ENCODE measurements at places on chromosomes 7 and 10.

DNA sequence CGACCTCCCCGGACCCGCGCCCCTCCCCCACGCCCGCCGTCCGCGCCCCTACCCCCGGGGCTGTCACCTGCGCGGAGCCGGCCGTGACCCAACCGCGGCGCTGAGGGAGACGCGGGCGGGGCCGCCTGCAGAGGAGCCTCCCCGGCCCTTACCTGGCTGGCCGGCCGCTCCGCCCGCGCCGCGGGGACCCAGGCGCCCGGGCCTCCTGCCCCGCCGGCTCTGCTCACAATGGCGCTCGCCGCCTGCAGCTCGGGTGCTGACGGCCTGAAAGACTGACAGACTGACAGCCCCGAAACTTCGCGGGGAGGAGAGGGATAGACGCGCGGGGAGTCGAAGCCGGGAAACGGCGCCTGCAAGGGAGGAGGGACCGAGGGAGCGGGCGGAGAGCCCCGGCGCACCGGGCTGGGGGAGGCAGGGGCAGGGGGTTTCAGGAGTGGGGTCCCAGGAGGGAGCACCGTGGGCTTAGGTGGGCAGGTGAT lies 393 bp downstream of the ZNF467 start:
- DNase-seq = peak; percentile 85

DNA sequence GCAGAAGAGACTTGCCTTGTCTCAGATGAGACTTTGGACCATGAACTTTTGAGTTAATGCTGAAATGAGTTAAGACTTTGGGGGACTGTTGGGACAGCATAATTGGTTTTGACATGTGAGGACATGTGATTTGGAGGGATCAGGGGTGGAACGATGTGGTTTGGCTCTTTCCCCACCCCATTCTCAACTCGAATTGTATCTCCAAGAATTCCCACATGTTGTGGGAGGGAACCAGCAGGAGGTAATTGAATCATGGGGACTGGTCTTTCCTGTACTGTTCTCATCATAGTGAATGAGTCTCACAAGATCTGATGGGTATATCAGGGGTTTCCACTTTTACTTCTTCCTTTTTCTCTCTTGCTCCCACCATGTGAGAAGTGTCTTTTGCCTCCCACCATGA lies 229.7 kb upstream of the KCND2 start:
- DNase-seq = no peak

- no peak for DNase-seq
Observed at GRCh38 chr7:37445790-37446189, 2.9 kb downstream of the ELMO1 start.

- peak; percentile 68 for DNase-seq
Observed at GRCh38 chr7:117273814-117274225, 49.0 kb downstream of the WNT2 start.

- DNase-seq = no peak
Observed at GRCh38 chr10:9833942-9834341, 1183.7 kb upstream of the CELF2 start.

DNA sequence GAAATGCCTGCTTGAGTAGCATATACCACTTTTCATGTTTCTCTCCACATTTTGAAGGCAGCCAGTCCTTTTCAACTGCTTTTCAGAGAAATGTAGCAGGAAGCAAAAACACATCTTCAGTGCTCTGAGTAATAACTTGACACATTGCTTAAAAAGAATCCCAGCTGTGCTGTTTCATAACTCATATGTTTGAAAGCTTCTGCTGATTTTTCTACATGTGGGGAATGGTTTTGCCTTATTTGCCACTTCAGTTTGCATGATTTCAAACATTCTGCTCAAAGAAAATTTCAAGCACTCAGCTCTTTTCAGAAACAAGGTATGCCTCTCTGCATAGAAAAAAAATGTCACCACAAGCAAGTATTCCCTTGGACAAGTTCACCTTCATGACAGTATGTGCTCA lies 732.8 kb downstream of the POM121L12 start:
- no peak for DNase-seq

- no peak for DNase-seq
Observed at GRCh38 chr10:77643795-77644468, 6.3 kb upstream of the KCNMA1 start.

GRCh38 chr10:31263903-31264302 lies 55.1 kb upstream of the ZEB1 start:
- DNase-seq = no peak

DNA sequence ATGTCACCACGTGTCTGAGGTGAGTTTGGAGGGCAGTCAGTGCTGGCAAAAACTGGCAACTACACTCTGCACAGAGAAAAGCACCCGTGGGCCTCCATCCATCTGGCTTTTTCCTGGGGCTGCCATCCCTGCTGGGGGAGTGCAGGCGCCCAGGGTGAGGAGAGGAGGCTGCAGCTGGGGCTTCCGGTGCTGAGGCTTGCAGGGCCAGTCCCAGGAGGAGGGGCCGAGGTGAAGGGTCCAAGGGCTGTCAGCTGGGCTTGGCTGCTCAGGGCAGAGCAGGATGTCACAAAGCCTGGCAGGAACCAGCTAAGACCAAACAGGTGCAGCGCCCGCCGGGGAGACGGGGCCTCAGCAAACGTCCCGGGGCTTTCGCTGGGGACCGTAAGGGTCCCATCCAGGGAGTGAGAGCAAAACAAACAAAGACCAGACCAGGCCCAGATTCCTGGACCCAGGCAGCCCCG lies 77.2 kb downstream of the CFAP46 start:
- peak; percentile 72 for DNase-seq

GRCh38 chr7:47502240-47502877 lies 79.6 kb downstream of the TNS3 start:
- DNase-seq = no peak

DNA sequence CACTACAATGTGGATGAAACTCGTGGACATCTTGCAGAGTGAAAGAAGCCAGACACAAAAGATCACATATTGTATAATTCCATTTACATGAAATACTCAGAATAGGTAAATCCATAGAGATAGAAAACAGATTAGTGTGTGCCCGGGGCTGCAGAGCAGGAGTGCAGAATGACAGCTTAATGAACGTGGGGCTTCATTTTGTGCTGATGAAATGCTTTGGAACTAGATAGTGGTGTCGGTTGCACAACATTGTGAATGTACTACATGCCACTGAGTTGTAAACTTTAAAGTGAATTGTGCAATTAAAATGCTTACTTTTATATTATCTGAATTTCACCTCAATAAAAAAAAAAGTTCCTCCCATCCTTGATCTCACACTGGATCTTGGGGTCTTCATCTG lies 31.8 kb upstream of the CARD11 start:
- no peak for DNase-seq

DNA sequence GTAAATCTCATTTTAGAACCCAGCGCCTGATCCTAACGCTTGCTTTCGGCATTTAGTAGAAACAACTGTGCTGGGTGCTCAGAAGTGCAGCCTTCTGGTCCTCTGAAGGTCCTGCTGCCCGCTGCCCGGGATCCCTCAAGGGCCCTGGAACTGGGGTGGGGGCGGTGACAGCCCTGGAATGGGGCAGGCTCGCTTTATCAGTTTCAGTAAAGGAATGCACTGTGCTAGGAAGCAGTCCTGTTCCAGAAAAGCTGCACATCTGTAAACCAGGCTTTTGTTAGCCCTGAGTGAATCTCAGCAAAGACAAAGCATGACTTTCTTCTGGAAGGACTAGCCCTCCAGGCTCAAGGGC lies 254.6 kb downstream of the TNS3 start:
- DNase-seq = peak; percentile 70

All from lower leg skin (tissue), 4 donors.